ENCODE measurements at places on chromosomes 5 and 9. TPM values are rescaled to one million over a fixed set of nuclear protein-coding genes. Genes with fewer than 3 reads are reported as not detected.

DNA sequence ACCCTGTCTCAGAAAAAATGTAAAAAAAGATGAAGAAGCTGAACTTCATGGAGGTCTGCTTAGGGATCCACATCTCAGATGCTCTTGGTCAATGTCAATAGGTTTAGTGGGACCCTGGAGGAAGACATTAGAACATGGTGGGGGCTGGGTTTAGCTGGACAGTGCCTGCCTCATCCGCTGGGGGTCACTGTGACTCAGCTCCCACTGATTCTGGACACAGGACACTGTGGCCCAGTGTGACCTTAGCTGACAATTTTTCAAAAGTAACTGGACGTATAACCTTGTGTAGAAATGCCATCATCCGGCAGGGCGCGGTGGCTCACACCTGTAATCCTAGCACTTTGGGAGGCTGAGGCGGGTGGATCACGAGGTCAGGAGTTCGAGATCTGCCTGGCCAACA, 7.3 kb upstream of the HNRNPAB start:
- no peak for DNase-seq
- peaks cover 4% of the 10 kb centered on the region for H3K4me1 ChIP-seq
- H3K27me3 ChIP-seq, result no peaks in the 10 kb centered on the region

DNA sequence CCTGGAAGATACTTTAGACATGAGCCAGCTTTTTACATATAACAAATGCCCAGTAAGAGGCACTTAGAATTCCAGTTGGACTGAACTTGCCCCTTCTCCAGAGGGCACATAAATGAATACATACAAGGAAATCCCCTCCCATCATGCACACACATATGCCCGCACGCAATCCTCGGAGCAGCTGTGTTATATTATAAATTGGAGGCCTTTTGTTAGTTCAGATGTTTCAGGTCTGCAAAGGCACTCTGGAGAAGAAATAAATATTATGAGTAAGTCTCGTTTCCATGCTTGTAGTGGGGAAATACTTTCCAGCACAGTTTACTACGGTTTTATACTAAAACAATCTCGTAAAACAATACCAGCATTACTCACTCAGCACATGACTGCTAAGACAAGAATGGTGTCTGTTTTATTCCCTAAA, 17.6 kb upstream of the MUSK start:
- no peaks in the 10 kb centered on the region for H3K36me3 ChIP-seq
- DNase-seq, result no peak
- no peaks in the 10 kb centered on the region for H3K4me1 ChIP-seq

LCN1 gene
- total RNA-seq, result not detected

C9orf50 gene
- not detected for total RNA-seq
